ENCODE measurements at places on chromosomes 6 and 20.
A peak's percentile ranks its signal among the peaks of the same experiment; 100 is the strongest.

DNA sequence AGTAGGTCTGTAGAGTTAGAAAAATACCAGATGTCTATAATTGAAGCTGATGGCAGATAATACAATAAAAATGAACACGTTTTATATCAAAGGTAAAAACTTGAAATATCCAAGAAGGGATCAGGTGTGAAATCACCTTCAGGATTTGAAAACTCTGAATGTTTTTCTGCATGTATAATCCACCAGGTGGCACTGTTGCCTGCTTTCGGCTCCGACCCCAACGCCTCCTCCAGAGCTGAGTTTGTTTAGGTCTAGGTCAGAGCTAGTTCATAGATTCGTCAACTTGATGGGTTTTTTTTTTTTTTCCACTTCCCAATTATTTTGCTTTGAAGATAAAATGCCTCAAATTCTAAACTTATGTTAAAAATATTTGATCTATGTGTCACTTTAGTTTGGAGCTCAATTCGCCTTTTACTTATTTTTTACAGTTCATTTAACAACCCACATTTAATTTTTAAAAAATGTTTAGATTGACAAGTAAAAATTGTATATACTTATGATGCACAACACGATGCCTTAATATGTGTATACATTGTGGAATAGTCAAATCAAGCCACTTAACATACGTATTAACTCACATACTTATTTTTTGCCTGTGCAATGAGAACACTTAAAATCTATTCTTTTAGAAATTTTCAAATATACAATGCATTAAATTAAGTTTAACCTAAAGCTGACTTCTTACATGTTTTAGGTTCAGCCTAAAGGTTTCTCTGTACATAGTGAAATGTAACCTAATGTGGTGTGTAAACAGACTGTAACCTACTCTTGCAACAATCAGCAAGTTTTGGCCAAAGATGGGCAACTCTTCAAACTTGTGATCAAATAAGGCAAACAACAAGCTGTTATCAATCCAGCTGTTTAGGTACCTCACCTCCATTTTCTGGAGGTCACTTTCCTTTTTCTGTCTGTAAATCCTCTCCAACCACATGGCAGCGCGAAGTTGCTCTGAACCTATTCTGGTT, 39.4 kb upstream of the ENPP4 start:
- DNase-seq, result peak; percentile 20

DNA sequence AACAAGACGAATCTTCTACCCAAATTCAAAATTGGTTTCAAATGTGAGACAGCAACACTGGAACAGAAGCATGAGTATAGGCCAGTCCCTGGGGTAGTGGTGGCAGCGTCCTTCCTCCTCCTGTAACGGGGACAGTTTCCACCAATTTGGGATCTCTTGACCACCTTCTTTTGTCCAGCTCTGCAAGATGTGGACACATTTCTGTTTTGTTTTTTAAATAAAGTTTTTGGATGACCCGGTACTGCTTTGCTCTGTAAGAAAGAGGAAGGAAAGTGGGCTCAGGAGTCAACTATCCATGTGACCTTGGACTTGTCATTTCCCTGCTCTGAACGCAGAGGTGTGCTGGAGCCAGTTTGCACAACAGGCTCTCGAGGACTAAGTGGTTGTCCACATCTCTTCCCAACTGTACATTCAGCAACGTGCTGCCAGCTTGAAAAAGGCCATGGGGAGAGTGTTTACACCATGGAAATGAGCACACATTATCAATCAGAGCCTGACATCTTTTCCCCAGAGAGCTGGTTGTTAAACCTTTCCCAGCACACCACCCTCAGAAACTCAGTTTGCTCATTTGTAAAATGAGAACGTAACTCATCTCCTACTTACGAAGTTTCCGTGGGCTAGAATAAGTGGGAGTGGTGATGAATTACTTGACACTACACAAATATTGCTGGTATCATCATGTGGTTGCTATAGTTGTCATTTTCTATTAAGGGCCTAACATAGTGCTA, 66.5 kb downstream of the ADTRP start:
- no peak for DNase-seq

- DNase-seq, result no peak
These were observed 264.8 kb downstream of the THBS2 start for GRCh38 chr6:168988801-168989200.

DNA sequence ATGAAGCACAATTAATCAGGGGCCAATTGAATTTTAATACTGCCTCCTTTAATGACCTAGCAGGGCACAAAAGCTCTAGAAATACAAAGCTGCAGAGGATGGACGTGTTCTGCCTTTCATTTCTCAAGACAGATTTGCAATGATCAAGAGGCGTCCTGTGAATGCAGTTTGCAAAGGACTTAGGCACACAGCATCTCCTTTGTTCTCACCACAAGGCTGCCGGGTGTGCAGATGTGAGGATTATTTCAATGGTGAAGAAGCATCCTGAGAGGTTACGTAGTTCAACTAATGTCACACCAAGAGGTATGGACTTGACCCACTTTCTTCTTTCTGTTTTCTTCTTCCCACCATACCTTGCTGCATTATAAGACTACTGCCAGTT, 42.9 kb upstream of the SPTLC3 start:
- DNase-seq, result no peak

DNA sequence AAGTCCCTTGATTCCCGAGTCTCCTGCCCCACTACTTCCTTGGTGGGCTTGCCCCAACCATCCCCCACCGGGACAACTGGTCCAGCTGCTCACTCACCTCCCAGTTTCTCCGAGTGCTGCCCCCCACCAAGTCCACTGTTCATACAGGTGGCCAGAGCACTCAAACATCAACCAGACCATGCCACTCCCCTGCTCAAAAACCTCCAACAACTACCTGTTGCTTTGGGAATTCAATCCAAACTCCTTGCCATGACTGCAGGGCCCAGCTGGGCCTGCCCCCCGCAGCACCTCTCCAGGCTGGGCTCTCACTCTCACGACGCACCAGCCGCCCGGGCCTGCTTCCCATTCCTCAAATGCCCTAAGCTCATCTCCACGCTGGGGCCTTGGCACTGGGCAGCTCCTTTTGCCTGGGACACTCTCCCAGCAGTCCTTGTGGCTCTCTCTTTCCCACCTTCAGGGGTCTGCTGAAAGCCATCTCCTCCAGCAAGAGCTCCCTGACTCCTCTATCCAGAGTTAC, 97.5 kb downstream of the NFATC2 start:
- DNase-seq, result no peak

GRCh38 chr6:148287623-148288333, 54.9 kb upstream of the SASH1 start:
- DNase-seq, result no peak

DNA sequence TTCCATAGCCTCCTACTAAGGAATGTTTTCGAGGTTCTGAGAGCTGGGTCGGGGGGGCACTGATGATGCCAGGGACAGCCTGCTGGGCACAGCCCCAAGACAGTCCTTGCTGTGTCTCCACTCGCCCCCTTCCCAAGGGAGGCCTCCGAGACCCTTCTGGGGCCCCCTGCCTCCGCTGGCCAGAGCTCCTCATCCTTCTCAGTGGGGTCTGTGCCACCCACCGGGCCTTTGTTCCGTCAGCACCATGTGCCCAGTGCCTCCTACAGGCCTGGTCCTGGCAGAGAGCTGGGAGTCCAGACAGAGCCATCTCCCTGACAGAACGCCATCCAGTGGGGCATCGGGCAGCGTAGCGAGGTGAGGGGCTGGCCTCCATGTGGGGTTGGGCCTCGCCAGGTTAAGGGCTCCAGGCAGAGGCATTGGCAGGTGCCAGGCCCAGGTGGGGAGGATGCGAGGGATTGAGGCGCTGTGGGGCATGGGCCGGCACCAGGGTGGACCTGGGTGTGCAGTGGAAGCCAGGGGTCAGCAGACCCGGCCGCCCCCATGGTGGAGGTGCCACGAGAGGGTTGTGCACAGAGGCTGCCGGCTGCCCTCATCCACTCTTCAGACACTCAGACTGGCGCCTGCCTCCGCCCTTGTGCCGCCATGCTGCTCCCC, 13.3 kb downstream of the RBM38 start:
- DNase-seq, result no peak

- no peak for DNase-seq
These were observed 9.8 kb downstream of the FOXS1 start for GRCh38 chr20:31835554-31835953.

DNA sequence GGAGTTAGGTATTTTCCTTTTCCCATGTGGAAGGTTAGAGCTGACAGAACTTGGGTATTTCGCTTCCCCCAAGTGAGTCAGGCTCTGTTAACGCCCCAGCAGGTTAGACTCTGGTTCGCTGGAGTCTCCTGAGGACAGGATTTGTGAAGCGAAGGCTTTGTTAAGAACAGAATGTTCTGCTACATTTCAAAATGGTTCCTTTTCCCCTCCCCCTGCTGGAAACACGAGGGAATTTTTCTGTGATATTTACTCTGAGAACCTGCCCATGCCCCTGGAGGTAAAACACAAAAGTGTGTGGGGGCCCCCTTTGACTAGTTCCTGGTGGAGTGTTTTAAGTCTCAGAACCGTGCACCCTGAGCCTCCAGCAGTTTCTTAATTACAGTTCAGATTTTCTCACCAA, 731.4 kb upstream of the CITED2 start:
- DNase-seq, result no peak

DNA sequence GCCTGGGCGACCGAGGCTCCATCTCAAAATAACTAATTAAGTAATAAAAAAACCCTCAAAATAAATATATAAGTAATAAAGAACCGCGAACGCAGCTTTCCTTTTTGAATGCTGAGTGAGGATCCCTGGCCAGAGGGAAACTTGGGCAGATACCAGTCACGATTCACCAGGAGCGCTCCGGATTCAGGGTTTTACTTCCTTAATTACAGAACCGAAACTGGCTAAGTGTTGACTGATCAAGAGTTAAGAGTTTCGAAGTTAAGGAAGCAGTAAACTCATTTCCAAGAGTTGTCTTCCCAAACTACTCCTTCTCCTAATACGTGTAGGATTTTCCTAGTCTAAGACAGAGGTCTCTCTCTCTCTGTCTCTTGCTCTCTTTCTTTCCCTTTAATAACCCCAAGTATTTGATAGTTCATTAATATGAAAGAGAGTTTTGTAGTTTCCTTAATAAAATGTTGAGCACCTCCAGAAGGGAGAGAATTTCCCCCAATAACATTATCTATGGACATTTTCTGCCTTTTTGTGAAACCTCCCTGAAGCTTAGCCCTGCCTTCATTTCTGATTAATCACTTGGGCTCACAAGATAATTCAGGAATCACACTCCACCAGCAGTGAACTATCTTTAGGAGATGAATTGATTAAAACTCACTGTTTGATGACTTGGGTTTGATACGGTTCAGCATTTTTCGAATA, 61.4 kb upstream of the ZNF217 start:
- DNase-seq, result no peak

DNA sequence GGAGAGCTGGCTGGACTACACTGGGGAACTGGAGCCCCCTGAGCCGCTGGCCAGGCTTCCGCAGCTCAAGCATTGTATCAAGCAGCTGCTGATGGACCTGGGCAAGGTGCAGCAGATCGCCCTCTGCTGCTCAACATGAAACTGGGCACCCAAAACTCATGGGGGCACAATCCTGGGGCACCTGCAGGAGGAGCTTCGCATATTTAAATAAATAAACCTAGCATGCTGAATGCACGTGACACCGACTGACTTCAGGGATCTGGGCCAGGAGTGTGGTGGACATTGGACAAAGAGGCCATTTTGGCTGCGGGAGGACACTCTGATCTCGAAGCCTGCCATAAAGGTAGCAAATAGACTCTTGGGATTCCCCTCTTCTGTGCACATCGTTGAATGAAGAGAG, 6.8 kb downstream of the SCAND1 start:
- no peak for DNase-seq

GRCh38 chr6:110114004-110114403, 65.5 kb downstream of the WASF1 start:
- DNase-seq, result no peak

DNA sequence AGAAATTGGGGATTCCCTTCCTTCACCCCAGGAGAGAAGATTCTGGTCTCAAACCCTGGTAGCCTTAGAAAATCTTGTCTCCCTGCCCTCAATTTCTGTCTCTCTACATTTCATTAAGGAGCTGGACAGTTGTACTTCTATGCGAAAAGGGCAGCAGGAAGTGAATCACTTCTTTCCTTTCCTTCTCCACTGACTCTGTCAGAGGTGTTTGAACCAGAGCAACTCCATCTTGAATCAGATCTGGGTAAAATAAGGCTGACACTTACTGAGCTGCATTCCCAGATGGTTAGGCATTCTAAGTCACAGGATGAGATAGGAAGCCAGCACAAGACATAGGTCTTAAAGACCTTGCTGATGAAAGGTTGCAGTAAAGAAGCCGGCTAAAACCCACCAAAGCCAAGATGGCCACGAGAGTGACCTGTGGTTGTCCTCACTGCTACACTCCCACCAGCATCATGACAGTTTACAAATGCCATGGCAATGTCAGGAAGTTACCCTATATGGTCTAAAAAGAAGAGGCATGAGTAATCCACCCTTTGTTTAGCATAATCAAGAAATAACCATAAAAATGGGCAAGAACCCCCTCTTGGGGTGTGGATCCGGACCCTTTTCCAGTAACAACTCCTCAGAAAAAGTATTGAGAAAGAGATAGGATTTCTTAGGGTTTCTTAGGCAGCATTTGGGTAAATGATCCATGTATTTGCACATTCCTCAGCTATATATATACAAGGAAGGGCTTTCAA, 95.8 kb upstream of the PLCB4 start:
- no peak for DNase-seq

- DNase-seq, result no peak
These were observed 949.9 kb upstream of the FLRT3 start for GRCh38 chr20:15287329-15287728.

GRCh38 chr20:32674362-32674789, 635 bp upstream of the C20orf203 start:
- DNase-seq, result no peak

GRCh38 chr20:33076662-33077372, 2.6 kb upstream of the BPIFB4 start:
- no peak for DNase-seq

GRCh38 chr20:18223409-18223808, 64.9 kb upstream of the ZNF133 start:
- no peak for DNase-seq

DNA sequence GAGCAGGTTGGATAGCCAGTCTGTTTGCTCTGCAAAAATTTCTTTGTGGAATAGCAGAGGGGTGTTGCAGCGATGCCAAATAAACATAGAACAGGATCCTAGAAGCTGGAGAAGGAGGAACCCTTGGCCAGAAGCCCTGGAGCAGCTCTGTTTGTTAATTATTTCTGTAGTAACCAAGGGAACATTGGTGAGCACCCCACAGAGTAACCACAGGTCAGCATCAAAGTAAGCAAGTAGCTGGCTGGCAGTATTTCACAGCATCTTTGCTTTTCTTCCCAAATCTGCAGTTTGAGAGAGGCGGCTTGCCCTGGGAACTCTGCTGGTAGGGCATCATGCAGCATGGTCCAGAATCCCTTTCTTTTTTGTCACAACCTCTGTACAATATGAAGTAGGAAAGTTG, 12.7 kb upstream of the APMAP start:
- DNase-seq, result no peak

DNA sequence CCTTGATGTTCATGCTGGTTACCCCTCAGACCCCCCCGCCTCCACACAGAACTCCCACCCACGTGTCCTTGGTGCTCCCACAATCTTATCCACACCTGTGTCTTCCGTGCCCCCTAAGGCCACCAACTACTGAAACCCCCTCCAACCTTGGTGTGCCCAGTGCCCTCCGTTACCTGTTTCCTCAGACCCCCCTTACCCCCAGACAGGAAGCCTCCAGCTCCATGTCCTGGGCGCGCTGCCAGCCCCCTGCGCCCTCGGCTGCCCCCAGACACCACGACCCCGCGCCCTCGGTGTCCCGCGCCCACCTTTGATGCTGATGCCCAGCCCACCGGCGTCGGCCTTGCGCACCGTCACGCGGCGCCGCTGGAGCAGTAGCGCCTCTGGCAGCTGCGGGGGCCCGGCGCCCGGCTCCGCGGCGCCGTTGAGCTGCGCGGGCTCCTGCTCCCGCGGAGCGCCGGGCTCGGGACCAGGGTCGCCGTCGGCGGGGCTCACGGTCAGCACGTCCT, 504 bp downstream of the SNTA1 start:
- DNase-seq, result no peak

Measured in GM18507 (cell line).